ENCODE measurements at places on chromosomes 12 and 14.

DNA sequence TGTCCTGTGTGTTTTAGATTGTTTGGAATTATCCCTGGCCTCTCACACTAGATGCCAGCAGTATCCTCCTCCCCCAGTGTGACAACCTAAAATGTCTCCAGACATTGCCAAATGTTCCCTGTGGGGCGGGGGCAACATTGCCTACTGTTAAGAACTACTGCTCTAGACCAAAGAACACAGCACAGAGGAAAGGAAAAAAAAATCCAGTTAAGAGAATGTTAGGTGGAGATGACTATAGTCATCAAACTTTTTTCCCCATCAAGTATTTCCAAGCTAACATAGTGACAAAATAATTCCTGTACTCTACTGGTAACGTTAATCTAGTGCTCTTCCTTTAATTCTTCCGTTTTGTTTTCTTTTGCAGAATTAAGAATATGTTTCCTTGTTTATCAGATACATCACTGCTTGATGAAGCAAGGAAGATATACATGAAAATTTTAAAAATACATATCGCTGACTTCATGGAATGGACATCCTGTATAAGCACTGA lies 3.5 kb downstream of the CDKN1B start:
- DNase-seq, result no peak

- DNase-seq, result no peak
These were observed 261.0 kb downstream of the DACT1 start for GRCh38 chr14:58898655-58899316.

- no peak for DNase-seq
These were observed 244.2 kb downstream of the KSR2 start for GRCh38 chr12:117724543-117724942.

- DNase-seq, result no peak
These were observed 3.7 kb downstream of the SLC25A21 start for GRCh38 chr14:37168721-37169120.

DNA sequence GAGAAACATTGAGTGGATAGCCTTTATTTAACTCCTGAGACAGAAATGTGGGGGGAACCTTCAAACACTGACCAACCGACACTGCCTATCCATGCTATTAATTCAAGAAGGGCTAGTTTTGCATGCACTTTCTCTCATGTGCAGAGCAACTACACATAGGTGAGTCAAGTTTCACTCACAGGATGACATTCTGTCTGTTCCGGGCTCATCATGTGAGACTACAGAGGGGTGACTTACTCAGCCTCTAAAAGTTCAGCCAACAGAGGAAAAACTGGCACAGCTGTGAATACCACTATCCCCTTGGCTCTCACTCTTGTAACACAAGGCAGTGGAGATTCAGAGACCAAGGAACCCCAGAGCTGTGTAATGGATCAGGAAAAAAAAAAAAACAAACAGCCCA lies 13.3 kb downstream of the BEST3 start:
- DNase-seq, result no peak

GRCh38 chr12:32431025-32431424 lies 31.7 kb downstream of the FGD4 start:
- no peak for DNase-seq

GRCh38 chr14:31897581-31898186 lies 179.4 kb upstream of the ARHGAP5 start:
- DNase-seq, result no peak

DNA sequence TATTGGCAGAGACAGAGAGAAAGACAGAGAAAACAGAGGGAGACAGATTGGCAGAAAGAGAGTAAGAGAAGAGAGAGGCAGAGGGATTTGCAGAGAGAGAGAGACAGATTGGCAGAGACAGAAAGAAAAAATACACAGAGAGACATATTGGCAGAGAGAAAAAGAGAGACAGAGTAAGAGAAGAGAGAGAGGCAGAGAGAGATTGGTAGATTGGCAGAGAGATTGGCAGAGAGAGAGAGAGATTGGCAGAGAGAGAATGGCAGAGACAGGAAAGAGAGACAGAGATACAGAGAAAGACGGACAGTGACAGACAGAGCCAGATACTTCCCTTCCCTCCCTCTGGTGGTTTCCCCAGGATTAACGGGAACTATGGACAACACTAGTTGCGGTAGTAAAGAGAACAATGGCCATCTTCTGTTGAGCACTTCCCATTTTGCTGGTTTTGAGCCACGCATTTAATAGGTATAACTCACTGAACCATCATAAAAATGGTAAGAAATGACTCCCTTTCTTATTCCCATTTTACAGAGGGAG lies 2.6 kb upstream of the NOS1 start:
- DNase-seq, result no peak
